ENCODE measurements at places on chromosomes 12 and 14.

DNA sequence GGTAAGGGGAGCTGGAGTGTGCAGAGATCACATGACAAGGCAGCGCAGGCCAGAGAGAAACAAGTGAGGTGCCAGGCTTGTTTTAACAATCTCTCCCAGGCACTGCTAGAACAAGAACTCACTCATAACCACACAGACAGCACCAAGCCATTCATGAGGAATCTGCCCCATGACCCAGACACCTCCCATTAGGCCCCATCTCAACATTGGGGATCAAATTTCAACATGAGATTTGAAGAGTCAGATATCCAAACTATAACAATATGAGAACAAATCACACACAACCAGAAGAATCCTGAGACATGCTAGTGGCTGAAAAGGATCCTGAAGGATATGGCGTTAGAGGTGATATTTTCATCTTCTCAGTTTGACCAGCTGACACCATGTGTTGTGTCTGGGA lies 21.9 kb downstream of the OR6J1 start:
- no peak for DNase-seq

DNA sequence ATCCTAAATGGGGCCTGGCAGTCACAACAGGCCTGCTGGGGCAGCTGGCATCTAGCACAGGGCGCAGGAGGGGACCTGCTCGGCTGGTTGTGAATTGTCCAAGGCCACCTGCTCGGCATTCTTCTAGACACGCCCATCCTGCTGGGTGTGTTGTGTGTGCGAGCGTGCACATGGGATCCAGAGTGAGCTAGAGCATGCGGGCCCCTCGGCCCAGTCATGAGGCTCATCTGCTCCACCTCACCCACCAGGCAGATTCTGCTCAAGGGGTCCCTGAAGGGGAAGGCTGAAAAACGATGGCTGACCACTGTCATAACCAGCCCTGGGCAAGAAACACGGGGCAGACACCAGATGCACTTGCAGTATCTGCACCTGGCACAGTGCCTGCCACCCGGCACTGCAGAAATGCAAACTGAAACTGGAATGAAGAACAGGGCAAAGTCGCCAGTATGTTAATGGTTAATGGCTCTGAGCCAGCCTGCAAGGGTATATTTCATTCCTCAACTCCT lies 31.8 kb downstream of the MAX start:
- no peak for DNase-seq

GRCh38 chr12:65287426-65287825 lies 8.9 kb downstream of the MSRB3 start:
- no peak for DNase-seq

GRCh38 chr14:53183056-53183455 lies 29.9 kb upstream of the DDHD1 start:
- DNase-seq, result no peak

DNA sequence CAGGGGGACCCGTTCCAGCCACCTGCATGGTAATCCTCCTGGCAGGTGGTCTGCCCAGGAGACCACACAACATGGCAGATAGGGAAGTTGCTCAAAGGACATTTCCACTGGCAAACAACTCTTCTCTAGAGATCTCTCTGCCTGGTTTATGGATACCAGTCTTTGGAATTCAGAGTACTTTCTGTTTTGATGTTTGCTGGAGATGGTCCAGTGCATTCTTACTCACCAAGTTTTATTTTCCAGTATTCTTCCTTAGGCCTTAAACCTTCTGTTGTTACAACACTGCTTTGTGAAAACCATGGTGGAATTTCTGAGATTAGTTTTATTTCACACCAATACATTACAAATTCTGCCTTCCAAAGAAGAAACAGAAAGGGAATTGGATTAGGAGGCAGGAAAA lies 428.3 kb downstream of the FUT8 start:
- DNase-seq, result no peak

GRCh38 chr14:39430762-39431415 lies 1.3 kb downstream of the FBXO33 start:
- no peak for DNase-seq

DNA sequence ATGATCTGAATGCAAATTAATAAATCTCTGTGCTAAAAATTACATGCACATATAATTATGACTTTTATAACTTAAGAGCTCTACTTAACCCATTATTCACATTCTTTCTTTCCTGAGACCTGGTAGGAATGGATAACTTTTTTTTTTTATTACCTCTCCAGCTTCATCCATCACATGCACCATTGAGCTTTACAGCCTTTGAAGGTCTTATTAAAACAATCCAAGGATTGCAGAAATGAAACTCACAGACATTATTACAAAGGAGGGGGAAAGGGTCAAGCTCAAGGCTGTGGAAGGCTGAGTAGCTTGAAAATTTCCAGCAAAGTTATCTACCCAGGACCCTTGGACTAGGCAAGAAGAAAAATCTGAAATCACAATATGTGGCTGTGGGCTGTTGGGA lies 202.5 kb upstream of the GRIP1 start:
- DNase-seq, result no peak

- no peak for DNase-seq
These were observed 20.3 kb upstream of the PPP2R5E start for GRCh38 chr14:63563370-63564026.

DNA sequence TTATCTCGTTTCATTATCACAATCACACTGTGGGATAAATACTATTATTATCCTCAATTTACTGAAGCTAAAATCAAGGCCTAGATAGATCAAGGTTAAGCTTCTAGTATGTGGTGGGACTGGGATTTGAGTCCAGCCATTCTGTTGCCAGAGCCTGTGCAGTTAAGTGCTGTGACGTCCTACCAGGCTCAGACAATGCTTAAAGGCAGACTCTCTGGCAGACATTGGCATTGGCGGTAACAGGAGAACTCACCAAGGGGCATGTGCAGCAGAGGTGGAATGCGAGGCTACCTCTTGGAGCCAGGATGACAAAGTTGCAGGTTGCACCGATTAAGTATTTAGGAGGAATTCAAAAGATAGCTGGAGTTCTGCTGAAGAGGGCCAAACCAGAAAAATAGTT lies 155.6 kb upstream of the IFNG-AS1 start:
- no peak for DNase-seq

DNA sequence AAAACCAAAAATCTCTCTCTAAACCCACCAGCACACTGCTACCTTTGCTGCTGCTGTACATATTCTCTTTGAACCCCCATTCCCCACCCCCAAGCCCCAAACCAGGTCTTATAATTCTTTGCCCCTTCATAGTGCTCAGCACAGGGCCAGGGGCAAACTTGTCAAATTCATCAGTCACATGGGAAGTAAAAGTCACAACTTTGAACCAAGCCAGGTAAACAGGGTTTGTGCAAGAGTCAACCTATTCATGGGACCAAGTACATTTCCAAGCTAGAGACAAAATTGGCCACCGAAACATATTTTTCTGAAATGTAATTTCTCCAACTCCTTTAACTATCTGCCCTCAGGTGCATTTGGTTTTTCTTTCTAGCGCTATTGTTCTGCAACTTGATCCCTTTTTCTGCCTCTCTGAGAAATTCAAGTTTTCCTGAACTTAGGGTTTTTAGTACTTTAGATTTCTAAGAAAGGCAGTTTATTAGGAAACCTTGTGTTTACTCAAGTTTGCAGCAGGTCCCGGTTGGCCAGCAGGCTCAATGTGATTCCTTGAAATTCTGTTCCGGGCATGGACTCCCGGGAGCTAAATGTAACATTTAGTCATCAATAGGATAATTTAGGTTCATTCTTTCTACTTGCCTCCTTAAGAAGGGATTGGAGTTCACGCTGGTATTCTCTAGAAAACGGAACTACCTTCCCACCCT lies 230.5 kb downstream of the EFCAB11 start:
- no peak for DNase-seq

DNA sequence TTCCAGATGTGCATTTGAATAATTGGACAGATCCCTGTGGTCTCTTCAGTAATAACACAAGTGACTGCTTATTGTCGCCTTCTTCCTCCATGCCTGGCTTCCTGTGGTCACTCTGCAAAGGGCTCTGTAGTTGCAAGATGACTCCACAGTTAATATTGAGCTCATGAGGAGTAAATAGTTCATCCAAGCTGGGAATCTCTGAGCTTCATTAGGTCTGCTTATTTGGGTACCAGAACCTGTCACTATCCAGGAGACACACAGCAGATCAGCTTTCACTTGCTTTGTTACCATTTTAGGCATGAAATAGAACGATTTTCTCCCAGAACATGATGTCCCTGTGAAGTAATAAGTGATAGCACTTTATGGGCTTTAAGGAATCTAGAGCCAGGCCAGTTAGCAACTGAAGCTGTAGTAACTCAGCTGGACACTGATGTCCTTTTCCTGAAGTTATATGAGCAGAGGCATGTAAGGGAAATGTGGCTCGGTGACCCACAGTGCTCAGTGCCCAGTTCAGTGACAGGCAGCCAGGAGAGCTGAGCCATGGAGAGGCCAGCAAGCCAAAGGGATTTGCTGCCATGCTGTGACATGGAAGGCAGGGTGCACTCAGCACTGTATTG lies 50.1 kb downstream of the CRADD start:
- DNase-seq, result no peak

- no peak for DNase-seq
These were observed 143.5 kb upstream of the FKBP4 start for GRCh38 chr12:2651068-2651965.

GRCh38 chr14:21069388-21070082 lies 569 bp upstream of the ARHGEF40 start:
- no peak for DNase-seq

DNA sequence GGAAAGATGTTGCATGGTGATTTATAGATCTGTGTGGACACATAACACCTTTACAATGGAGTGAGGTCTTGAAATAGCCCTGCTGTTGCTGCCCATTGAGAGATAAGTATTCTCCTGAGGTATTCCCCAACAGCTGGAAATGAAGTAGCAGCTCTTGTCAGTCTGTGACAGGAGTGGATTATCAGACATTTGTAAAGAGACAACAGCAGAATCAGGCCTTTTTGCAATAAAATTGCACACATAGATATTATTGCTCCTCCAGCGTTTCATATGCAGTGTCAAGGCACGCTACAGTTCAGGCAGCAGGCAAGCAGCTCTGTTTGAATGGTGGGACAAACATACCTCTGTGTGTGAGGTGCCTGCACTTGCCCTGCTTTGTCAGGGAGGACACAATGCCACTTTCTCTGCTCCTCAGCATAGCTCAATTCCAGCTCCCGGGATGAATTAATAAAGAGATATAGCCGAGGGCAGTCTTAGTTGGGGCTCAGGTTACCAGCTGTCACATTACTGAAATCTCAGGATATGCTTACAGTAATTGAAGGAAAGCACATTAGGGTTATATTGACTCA lies 49.4 kb downstream of the BICD1 start:
- DNase-seq, result no peak

DNA sequence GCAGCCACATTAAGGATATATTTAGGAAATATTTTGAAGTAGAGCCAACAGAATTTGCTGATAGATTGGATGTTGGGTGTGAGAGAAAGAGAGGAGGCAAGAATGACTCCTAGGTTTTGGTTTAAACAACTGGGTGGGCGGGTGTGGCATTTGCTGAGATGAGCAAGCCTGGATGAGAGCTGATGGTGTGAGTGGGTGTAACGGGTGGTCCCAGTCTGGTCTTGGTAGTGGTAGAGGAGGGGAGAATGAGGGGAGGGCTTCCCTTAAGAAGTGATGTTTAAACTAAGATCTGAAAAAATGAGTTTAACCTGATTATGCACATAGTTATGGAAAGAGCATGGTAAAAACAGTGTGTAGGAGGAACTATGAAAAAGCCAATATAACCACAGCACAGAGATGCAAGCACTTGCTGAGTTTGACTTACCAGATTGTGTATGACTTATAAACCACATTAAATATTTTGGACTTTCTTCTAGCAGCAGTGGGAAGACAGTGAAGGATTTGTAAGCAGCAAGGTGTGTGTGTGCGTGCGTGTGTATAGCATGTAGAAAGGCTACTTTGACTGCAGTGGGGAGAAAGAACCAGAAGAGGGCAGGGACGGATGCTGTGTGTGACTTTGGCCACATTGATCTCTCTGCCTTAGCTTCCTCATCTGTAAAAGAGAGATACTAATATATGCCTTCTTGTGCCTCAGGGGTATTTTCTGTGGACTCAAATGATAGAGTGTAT lies 139.7 kb downstream of the PRIMA1 start:
- peak; percentile 2 for DNase-seq

Measured in stimulated activated CD8-positive, alpha-beta memory T cell treated with anti-CD3 and anti-CD28 coated beads, Interleukin-7, amount 100 ng/mL, for 24 hours (primary cell).